WERI-Rb-1 (cell line): ENCODE measurements at places on chromosomes 3 and 15.

- DNase-seq: no peak
These were observed 22.2 kb upstream of the CLDN18 start for GRCh38 chr3:137987723-137988122.

- DNase-seq: no peak
These were observed 30.6 kb downstream of the FLNB start for GRCh38 chr3:58038675-58039292.

DNA sequence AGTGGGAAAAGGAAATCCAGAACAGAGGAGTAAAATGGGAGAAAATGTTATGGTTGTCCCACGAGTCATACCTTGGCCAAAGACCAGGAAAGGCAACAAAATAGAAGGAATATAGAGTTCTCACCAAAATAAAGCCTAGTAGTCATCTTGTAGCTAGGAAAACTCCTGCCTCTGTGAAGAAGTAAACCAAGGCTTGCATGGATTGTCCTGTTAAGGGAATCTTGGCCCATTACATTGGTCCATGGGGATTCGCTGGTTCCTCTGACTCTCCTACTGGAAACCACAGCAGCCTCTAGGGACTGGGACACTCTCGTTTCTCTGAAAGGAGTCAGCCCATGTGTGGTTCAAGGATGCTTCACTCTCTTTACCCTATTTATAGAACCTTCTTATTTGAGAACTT lies 62.9 kb upstream of the FNDC3B start:
- DNase-seq: no peak

GRCh38 chr3:23740517-23740965 lies 65.2 kb upstream of the UBE2E1 start:
- no peak for DNase-seq

DNA sequence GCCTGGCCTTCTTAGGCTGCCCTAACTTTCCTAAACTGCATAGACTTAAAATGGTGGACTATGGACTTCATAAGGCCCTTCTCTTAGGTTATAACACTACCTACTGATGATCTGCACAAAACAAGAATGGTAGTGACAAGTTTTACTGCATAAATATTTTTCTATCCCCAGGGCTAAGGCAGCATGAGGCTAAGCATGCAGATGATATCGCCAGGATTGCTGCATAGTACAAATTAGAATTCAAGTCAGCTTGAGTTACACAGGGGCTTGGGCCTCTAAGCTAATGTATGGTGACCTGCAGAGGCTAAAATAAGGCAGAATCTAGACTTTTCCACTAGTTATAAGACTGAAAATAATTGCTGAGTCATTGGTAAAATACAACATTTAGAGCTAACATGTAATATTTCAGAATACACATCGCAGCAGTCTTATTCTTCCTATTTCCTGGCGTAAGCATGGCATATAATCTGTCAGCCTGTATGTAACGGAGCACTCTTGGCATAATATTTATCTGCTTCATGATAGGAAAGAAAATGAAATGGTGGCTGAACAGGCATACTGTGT lies 15.3 kb upstream of the RBMS3 start:
- DNase-seq: no peak

DNA sequence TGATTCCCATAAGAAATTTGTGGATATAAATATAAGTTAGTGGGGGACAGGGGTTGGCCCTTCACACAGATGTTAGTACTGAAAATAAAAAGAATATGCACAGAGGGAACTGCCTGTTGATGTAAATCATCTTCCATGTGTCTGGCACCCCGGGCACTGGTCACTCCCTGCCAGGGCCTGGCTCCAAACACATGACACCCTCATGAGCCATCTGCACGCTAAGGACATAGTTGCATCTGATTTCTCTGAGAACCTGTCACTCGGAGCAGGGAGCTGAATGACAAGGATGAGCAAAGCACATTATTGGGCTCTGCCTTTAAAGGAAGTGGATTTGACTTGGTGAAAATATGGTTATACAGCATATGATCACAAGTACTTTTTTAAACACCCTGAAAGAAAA lies 66.2 kb upstream of the TSC22D2 start:
- DNase-seq: no peak

- no peak for DNase-seq
These were observed 379.3 kb downstream of the MAGI1 start for GRCh38 chr3:65659396-65659795.

GRCh38 chr3:170429050-170429449 lies 10.4 kb downstream of the CLDN11 start:
- no peak for DNase-seq

GRCh38 chr3:116199063-116199462 lies 246.2 kb downstream of the LSAMP start:
- DNase-seq: no peak
